ENCODE measurements at places on chromosomes 13 and 19. TPM values are rescaled to one million over a fixed set of nuclear protein-coding genes. Genes with fewer than 3 reads are reported as not detected.

GRCh38 chr13:30856005-30856790, 49.9 kb upstream of the MEDAG start:
- no peak for DNase-seq

DNA sequence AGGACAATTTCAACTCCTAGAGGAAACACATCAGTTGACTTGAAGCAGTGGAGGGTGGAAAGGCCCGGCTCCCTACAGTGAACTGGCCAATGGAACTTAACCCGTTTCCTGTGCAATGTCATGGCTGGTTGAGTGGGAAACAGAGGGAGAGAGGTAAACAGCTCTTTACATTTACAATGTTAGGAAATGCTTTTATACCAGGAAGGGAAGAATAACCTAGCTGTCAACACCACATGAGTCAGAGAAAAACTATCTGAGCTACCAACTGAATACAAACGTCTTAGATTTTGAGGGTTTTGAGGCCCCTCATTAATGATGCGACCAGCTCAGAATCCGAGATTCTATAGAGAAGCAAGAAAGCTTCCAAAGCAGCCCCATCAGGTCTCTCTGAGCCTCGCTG, 36.7 kb downstream of the CARD8 start:
- DNase-seq, result no peak

GRCh38 chr19:50461066-50461875, 15.0 kb upstream of the EMC10 start:
- DNase-seq, result peak; percentile 70

DNA sequence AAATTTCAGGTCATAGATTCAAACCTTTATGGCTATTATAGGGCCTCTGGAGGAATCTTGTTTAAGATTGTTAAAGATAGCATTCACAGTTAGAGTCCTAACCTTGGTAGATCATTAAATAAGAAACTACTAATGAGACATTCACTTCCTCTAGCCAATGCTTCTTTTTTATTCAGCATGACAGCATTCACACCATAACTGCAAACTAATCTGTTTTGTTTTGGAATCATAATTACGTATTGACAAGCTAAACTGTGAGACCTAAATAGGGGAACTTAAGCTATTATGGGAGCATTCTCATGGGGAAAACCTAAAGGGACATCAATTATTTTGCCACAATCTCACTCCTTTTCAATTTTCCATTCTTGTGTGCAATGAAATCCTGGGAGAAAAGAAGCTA, 653.8 kb downstream of the PCDH9 start:
- DNase-seq, result no peak

DNA sequence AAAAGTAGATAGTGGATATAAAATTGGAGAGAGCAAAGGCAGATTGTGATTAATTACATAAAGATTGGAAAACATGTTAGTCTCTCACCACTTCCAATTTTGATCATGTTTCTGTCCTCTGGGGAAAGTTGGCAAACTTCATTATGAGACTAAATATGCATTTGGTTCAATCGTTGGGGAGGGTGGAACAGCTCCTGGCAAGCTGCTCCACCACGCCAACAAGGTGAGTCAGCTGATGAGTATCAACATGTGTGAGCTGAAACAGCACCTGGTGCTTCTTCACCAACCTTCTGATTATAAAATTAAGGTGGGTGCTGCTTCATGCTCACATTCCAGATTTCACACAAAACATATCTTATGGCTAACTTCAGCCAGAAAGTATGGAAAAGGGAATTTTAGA, 1784.6 kb downstream of the SLITRK5 start:
- no peak for DNase-seq

DNA sequence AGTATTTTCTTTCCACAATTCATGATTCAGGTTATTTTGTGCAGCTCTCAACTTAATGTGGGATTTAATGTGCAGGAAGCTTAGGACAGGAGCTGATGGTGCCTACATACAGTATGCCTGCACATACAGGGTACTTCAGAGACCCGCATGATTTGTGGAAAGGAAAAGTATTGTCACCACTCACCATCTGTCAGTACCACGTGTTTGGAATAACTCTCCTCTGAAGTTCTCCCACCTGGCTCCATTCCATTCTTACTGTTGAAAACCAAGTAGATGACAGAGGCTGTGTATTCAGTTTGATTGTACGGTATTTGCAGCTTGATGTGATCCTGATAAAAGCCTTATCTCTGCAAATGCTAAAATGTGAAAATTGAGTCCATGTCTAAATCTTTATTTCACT, 85.7 kb downstream of the ZAR1L start:
- DNase-seq, result no peak

SIAH3 gene
- not detected for total RNA-seq

NCR1 gene
- not detected for total RNA-seq

ZNF154 gene
- total RNA-seq, result 2.3 TPM

ASPDH gene
- not detected for total RNA-seq
